ENCODE measurements at places on chromosomes 12 and 14.

DNA sequence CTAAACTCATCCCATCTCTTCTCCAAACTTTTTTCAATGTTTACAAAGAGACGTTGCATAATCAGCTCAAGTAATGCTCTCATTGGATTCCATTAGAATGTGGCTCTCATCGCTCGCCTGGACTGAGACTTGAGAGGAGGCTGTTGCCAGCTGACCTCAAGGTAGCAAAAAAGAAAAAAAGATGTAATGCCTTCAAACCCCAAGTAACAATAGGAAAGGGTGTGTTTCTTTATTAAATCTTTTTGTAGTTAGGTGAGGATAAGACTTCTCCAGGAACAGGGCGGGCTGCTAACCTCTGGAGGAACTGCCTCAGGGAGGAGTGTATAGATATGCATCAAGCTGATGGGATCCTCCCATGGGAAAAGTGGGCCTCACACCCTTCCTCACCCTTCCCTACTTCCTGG is 956 bp upstream of the PTHLH start:
- DNase-seq: no peak

DNA sequence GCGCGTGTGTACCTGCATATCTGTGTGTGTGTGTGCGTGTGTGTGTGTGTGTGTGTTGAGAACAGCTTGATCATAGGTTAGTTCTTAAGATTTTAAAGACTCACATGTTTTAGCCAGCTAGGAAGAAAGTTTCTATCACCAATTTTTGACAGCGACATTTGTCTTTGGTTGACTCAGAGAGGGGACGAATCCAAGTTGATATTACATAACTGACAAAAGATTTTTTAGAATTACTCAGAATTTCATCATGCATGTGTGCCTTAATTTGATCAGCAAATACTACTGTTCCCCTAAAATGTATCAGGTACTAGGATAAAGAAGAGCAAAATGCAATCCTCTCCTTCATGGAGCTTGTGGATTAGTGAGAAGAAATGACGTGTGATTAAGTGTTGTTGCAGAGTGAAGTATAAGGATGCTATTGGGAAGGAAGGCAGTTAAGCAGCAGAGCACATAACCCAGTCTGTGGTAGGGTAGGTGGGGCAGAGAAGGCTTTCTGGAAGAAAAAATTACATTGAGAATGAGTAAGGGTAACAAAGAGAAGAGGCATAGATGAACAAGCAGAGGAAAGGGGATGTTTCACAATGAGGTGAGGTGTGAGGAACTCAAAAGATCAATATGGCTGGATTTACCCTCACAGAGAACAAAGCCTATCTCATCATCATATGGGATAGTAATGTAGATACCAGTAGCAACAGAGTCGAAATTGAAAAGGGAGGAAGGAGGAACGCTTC is 77.5 kb downstream of the ELK3 start:
- no peak for DNase-seq

GRCh38 chr14:77266336-77266735 is 4.7 kb downstream of the NGB start:
- no peak for DNase-seq

- DNase-seq: no peak
These were observed 217.7 kb downstream of the PHETA1 start for GRCh38 chr12:111150921-111151840.

DNA sequence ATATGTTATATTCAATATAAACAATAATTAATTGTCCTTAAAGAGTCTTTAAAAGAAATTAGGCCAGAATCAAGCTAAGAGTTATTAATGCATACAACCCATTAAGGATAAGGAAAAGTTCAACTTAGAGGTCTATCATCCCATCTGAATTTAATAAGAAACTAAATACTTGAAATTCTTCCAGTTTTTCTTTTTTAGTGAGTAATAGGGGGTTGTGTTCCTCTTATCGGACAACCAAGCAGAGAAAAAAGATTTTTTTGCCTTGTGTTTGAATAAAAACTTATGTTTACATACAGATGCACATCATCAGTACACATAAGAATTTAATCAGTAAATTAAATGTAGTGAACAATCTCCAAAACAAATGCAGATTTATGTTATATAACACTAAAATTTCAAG is 32.5 kb downstream of the PAWR start:
- no peak for DNase-seq

- DNase-seq: no peak
These were observed 379.2 kb downstream of the GRIN2B start for GRCh38 chr12:13602172-13602571.

- DNase-seq: no peak
These were observed 170.2 kb upstream of the PZP start for GRCh38 chr12:9378430-9378835.

DNA sequence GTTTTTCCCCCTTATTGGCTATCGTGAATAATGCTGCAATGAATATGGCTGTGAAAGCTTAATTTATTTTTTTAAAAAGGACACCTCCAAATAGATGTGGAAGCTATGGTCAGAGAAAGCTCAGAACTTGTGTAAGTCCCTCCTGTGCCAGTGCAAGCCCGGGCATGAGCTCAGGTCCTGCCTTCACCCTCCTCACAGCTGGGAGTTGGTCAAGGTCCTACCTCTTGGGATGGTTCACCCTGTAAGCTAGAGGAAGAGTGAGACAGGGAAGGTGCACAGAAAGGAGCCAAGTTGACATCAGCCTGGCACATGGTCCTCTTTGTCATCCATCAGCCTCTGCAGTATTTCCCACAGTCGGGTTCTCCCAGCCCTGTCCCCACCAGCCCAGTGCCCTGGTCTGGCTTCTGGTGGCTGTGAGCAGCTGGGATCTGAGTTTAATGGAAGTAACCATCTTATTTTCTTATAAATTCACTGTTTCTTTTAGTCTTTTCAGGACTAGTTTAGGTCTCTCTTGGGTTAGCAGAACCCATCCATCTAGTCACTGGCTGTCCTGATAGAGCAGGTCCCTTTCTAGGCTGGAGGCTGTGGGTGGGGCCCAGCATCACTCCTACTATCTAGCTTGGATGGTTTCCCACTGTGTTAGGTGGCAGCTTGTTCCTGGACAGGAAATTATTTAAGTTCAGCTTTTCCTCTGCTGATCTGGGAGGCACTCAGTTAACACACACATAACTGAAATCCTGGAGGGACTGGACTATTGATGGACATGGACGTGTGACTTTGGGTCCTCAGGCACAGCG is 11.8 kb upstream of the PLEKHG3 start:
- DNase-seq: no peak

DNA sequence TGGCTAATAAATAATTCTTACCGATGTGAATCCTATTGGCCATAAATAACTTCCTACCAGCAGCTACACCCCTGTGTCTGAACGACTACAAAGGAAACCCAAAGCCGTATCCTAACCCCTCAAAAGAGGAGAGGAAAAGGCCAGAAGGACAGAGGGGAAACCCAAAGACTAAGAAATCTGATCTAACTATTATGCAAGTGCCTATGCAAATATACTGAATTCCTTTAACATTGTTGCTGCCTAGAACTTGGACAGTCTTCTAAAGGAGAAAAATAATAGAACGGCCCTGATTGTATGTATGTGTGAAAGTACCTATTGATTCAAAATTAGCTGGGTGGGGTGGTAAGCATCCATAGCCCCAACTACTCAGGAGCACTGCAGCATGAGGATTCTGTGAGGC is 997 bp downstream of the PLEKHG7 start:
- no peak for DNase-seq
